ENCODE measurements at places on chromosomes 1 and 21.
A peak's percentile ranks its signal among the peaks of the same experiment; 100 is the strongest.

DNA sequence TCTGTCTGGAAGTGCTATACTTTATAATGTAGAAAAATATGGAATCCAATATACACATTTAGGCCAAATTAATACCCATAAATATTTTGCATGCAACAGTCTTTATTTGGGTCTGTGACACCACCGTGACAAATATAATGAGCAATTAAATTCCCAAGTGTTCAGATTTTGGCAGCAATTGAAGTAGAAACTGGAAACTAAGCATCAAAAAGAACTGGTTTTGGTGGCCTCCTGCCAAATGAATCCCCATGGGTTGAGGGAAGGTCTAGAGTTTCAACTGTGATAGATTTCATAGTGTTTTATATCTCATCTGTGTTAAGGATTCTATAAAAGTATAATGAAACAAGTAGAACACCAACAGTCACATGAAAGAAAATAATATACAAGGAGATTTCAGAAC is 88.4 kb downstream of the DPYD start:
- DNase-seq, result no peak

DNA sequence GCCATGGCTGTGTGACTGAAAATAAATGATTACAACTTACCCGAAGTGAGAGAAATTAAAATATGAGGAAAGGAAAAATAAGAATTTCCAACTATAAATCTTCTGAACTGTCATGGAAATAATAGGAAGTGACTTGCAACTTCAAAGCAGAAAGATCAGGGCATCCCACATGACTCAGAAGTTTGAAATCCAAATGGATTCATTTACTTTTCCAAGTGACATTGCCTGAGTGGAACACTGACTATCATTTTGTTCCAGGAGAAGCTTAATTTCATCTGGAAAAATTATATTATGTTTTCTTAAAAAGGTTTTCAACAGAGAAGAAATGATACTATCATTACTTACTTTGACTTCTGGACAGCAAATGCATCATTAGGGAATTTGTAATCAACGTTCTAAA is 110.8 kb downstream of the GREM2 start:
- DNase-seq, result no peak

GRCh38 chr1:241579434-241579833 is 47.3 kb downstream of the KMO start:
- no peak for DNase-seq

DNA sequence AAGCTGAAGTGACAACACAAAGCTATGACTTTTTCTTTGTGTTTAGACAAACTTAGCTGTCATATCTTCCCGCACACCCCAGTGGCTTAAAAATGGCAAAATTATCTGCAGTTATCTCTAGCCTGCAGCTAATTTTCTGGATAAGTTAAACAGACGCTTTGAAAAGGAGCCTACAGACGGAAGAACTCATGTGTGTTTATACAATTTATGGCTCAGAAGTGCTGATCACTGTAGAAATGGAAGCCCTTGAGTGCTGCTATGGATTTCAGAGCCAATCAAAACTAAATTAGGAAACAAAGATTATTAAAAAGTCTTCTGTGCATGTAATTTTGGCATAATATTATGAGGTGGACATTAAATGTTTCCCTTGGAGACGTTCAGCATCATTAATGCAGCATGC is 11.6 kb downstream of the NTNG1 start:
- DNase-seq, result no peak

- DNase-seq, result no peak
These were observed 6.2 kb downstream of the LIN9 start for GRCh38 chr1:226302731-226303130.

GRCh38 chr1:1004420-1004779 is 4.5 kb upstream of the HES4 start:
- no peak for DNase-seq

DNA sequence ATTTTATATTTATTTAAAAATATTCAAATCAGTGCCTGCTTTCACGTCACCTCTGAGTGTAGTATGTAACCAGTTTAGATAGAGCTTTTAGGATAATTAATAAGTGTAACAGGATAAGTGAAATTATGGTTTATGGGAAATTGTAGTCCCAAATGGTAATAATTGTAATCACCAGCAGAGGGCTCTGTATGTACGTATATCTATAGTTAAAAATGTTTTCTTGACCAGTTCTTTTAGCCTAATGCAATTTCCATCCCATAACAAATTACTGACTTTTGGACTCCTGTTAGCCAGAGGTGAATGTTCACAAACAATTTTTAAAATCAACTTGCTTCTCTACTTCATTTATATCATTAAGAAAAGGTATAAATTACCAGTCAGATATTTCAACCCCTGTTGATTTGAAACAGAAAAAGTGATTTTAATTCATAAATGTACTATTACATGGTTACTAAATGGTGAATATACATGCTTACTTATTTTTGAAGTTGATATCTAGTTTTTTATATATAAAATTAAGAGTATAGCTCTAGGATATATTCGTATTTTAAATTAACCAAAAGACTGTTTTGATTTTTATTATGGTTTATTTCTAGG is 25.3 kb downstream of the SLC30A7 start:
- DNase-seq, result peak; percentile 2

DNA sequence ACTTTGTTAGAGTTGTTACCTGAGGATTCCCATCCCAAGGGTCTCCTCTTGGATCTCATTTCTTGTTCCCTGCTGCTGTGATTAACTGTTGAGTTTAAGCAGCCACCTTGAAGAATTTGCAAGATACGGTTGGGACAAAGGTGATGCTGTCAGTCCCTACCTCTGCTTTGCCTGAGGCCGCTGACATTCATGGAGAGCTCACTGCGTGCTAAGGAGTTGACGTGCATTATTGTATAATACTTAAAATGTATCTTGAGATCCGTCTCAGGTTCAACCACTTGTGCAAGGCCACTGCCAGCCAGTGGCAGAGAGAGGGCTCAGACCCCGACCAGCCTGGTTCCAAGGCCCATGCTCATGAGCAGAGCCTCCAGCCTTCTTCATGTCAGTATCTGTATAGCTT is 14.2 kb downstream of the DOP1B start:
- no peak for DNase-seq

DNA sequence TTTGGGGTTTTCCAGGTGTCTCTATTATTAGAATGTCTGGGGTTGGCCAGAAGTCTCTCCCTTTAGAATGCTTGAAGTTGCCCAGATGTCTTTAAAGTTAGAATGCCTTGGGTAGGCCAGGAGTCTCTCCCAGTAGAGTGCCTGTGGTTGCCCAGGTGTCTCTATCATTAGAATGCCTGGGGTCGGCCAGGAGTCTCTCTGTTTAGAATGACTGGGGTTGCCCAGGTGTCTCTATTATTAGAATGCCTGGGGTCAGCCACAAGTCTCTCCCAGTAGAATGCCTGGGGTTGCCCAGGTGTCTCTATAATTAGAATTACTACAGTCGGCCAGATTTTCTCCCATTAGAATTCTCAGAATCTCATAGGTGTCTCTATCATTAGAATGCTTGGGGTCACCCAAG is 55.2 kb downstream of the RNF187 start:
- no peak for DNase-seq

DNA sequence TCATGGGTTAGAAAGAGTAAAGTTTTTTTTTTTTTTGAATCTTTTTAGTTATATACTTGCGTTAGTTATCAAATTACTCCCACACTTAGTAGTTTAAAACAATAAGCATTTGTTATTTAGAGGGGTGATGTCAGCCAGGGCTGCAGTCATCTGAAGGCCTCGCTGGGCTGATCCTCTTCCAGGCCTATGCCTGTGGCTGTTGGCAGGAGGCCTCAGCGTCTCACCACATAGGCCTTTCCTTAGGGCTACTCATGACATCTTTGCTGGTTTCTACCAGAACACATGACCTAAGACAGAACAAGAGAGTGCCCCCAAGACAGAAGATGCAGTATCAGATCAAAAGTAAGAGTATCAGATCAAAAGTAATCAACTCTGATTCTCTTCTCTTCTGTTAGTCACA is 167.4 kb downstream of the HHAT start:
- DNase-seq, result no peak

GRCh38 chr1:246448373-246448772 is 58.7 kb downstream of the SMYD3 start:
- no peak for DNase-seq

GRCh38 chr1:6267686-6268322 is 6.9 kb upstream of the GPR153 start:
- DNase-seq, result peak; percentile 64

GRCh38 chr1:13732971-13733667 is 33.1 kb downstream of the PRDM2 start:
- DNase-seq, result no peak

DNA sequence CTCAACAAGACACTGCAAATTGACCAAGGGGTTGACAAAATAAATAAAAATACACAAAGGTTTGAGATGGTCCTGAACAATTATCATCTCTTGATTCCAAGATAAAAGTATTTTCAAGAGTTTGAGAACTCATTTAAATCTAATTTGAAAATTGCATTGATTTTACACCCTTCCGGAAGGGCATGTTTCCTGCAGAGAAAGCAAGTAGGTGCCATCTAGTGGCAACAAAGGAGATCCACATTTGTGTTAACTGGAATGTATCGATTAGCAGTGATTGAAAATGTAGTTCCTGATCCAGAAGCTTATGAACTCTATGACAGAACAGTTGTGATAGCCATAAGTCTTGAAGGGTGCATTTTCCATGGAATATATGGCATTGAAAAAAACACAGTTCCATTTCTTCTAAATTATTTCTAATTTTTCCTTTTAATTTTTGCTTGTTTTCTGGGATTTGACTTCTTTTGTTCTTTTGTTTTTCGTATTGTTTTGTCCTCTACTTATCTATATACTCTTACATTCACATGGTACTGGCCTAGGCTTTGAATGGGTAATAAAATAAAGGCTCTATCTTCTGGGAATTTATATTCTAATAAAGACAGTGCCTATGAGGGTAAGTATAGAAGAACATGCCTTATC is 143.7 kb downstream of the DNM3 start:
- DNase-seq, result peak; percentile 25

- DNase-seq, result no peak
These were observed 1.0 kb upstream of the BACH1 start for GRCh38 chr21:29297483-29298347.

DNA sequence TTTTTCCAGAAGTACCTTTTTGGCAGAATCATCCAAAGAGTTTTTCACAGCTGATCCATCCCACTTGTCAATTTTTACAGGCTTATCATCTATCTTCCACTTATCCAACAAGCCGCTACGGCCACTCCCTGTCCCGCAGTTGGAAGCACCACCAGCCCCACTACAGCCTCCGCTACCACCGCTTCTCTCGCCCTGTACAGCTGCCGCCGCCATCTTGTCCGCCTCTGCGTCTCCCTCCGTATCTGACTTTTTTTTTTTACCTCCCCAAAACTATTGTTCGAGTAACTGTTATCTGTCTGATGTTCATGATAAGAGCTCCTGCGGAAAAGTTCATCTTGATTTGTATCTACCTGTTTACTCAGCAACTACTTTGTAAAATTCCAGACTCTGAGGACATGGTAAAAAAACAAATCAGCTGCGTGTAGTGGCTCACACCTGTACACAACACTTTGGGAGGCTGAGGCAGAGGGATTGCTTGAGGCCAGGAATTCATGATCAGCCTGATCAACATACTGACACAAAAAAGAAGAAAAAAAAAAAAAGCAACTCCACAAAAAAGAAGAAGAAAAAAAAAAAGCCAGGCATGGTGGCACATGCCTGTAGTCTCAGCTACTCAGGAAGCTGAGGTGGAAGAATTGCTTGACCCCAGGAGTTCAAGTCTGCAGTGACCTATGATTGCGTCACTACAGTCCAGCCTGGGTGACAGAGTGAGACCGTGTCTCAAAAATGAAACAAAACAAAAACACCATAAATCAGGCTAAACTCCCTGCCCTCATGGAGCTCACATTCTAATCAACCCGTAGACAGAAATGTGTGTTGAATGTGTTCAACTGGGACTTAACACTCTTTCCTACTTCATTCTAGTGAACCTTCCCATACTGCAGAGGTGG is 8.0 kb upstream of the EYA3 start:
- no peak for DNase-seq

DNA sequence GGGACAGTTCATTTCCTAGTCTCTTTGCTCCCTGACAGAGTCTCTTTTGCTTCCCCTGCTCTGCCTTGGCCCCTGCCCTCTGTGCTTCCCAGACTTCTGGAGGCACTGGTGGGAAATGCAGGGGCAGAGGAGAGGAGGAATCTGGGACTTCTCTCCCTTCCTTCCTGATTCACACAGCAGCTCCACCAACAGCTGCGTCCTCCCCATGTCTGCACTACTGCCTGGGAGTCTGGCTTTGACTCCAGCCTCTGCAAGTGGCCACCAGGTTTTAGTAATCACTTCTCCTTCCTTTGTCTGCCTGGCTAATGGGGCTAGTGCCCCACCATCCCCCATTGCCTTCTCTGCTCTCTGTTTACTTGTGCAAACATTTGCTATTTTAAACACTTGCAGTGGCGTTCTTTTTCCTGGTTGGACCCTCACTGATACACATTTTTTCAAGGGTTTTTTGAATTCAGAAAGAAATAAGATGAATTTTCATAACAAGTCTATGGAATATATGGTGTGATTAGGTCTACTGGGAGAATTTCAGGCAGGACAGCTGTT is 21.9 kb downstream of the FASLG start:
- DNase-seq, result no peak

GRCh38 chr21:37787456-37787855 is 128.8 kb downstream of the KCNJ6 start:
- DNase-seq, result peak; percentile 69

DNA sequence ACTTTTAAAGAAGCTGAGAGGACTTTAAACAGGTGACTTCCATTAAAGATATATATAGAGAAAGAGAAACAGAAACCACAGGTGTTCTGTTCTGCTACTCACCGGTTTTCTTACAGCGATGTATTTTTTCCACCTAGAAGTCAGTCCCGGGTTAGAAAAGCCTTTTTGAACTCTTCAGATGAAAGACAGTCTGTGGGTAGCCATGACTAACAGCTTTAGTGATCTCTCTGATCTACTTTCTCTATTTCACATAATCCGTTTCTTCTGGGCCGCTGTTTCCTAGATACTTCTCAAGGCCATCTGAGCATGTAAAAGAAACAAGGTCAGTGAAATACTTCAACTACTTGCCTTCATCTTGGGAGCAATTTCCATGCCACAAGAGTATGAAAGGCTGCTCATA is 25.1 kb downstream of the WDR64 start:
- DNase-seq, result no peak

DNA sequence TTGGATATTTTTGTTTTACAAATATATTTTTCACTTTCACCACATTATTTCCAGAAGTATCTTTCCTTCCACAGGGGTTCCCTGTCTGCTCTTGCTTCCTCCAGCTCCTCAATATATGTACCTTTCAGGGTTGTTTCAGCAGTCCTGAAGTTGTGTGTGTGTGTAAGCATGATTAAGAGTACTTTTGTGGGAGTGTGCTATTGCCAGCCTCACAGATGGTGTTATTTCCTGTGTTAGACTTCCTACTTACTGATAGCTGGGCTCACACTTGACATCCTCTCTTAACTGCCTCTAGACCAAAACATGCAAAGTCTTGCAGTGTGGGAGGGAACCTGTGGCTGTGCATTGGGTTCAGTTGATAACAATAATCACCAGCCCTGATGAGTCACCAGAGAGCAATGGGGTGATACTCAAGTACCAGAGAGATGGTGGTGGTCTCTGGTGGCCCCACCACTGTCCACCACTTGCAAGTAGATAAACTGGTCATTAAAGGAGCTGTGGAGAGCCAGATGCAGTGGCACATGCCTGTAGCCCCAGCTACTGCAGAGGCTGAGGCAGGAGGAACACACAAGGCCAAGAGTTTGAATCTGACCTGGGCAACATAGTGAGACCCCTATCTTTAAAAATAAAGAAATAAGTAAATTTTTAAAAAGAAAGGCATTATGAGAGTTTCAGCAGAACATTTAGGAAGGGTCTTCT is 126.7 kb downstream of the NR5A2 start:
- DNase-seq, result no peak

GRCh38 chr1:211596418-211597181 is 17.6 kb upstream of the SLC30A1 start:
- DNase-seq, result no peak

GRCh38 chr1:246698466-246699094 is 25.6 kb upstream of the SCCPDH start:
- no peak for DNase-seq
